Sciatic nerve (tissue), 2 donors: ENCODE measurements at places on chromosomes 6 and 20. TPM values are rescaled to one million over a fixed set of nuclear protein-coding genes. Genes with fewer than 3 reads are reported as not detected.

The NKAIN2 gene
- 48.4 TPM for total RNA-seq

DNA sequence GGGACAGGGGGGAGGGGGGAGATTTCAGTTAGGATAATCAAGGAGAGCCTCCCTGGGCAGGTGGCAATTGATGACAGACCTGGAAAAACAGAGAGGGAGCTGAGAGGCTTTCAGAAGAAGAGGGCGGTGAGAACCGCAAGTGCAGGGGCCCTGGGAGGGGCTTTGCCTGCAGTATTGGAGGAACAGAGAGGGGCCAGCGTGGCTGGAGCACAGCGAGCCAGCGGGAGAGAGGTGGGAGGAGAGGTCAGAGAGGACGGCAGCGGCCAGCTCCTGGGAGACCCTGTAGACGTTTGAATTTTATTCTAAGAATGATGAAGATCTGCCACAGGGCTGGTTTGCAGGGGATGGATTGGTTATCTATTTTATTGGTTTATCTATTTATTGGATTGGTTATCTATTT is 34.5 kb upstream of the NOL4L start:
- DNase-seq: no peak

DNA sequence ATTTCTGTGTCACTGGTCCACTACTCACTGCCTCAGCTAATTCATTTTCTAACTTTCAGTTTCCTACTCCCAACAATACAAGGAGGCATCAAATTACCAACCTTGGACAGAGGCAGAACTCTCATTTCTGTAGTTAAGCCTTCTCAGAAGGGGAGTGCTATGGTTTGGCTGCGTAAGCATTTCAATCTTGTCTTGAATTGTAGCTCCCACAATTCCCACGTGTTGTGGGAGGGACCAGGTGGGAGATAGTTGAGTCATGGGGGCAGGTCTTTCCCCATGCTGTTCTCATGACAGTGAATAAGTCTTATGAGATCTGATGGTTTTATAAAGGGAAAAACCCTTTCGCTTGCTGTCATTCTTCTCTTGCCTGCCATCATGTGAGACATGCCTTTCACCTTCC is 22.9 kb downstream of the HLA-DRA start:
- DNase-seq: no peak

DNA sequence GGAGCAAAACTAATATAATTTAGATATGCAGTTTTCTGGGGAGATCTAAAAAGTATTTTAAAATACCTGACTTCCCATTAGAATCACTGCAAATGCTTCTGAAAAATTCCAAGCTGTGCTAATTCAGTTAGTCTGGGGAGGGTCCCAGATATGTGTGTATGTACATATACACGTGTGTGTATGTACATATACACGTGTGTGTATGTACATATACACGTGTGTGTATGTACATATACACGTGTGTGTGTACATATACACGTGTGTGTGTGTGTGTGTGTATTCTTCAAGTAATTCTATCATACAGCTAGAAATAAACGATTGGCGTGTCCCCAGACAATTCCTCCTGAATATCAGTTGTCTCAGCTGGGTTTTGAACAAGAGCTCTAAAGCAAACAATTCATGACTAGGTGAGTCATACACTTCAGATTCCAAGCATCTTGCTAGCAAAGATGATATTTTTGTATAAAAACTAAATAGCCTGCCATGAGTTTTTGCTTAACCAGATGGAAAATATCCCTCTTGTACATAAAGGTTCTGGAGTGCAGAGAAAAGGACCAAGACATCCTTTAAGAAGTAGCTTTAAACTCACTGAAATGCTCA is 58.2 kb downstream of the SPACA1 start:
- DNase-seq: no peak

DNA sequence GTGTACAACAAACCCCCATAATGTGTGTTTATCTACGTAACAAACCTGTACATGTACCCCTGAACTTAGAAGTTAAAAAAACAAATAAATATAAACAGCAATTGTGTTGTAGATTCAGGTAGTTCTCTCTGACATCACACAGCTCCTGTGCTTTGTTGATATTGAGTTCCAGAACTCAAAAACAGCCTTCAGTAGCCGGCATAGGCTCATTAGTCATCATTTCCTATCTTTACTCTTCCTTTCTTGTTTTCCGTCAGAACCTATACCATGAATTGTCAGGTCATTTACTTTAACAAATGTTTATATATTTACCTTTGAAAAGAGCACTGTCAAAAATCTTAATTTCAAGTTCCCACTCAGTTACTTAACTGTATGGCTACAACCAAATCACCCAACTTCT is 88.8 kb downstream of the ADTRP start:
- no peak for DNase-seq

The RSPH4A gene
- 0.18 TPM for total RNA-seq
